ENCODE measurements at places on chromosomes 11 and 22.

DNA sequence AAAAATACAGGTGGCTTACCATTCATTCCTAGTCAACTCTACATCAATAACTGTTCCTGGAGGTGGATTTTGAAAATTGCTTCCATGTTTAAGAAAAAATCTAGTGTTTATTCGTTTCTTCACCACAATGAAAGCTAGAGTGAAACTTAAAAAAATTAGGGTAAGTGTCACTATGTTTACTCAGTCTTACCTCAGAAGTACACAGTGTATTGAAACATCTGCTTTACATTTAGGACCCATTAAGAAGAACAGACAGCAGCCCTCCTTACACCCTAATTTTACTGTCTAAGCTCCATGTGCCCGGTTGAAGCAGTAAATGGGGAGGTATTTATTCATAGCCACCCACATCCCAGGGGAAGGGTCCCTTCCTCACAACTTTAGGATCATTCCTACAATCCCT lies 51.4 kb downstream of the PIWIL3 start:
- no peak for DNase-seq

GRCh38 chr11:11937957-11938356 lies 70.5 kb downstream of the DKK3 start:
- no peak for DNase-seq

DNA sequence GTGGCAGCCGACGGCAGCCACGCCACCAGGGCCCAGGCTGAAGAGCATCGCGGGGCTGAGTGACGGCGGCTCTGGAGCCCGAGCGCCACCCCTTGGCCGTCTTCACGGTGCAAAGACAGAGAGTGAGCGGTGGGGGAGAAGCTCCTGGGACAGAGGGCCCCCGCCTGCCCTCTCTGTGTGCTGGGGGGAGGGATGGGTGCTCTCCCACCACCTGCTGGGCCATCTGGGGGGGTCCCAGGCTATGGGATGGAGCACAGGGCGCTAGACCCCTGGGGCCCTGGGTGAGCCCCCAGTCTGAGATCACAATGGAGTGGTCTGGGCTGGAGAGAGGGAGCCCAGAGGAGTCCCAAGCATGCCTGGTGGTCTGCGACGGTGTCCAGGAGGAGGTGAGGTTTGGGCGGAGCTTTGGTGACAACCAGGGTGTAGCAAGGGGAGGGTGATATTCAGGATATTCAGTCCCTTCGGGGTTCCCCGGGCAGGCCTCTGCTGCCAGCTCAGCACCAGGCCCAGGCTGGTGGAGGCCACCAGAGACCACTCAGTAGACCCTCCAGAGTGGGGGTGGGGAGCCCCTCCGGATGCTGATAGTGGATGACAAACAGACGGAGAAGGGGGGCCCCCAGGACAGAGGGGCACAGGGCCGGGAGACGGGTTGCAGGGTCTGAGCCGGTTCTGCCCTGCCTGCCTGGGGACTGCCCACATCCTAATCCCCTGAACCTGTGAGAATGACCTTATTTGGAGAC lies 78.1 kb upstream of the PRR5 start:
- no peak for DNase-seq

DNA sequence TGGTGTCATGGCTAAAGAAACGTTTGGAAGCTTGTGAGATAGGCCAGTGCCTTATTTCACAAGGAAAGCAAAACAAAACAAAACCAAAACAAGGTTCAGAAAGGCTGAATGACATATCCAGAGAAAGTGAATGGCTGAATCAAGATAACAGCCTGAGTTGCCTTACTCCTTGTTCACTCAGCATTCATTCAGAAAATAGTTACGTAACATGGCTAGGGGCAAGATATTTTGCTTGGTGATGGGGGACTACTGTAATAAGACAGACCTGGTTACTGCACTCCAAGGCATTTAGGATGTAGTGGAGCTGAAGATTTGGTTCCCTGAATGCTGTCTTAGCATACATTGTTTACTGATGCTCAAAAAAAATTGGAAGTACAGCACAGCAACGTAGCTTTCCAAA lies 47.7 kb downstream of the C11orf91 start:
- no peak for DNase-seq

DNA sequence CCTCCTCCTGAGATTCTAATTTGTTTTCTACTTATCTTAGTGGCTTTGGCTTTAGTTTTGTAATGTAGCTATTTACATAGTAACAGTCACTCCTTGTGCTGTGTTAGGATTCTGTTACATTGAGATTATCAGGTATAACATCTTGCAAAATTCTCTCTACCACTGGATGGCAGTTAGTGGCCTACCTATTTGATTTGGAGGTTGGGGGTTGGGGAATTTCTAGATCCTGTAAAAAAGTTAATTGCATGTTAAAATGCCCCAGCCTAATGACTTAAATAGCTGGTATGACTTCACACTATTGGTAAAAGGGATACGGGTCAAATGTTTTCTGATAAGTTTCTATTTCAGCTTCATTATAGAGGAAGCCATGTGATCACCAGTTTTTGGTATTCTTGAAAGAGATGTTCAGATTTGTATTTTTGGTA lies 2.8 kb downstream of the GRK3 start:
- DNase-seq, result no peak

GRCh38 chr11:44862558-44863101 lies 88.1 kb downstream of the TP53I11 start:
- DNase-seq, result no peak

DNA sequence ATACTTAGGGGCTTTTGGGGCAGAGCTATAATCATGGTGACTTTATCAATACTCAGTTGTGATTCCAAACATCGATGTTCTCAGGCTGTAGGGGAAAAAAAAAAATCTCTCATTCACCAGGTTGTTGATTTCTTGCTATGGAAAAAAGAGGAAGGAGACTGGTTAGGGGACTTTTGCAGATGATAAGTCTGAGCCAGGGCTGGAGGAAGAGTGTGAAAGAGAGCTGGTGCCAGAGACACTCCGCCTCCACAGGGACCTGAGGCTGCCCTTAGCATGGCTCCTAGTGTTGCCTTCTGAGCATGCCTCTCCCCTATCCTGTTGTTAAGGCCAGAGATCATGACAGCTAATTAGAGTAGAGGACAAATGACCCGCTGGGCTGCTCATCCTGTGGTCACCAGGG lies 16.9 kb downstream of the UPB1 start:
- no peak for DNase-seq

- DNase-seq, result no peak
Measured at GRCh38 chr11:9773524-9773923, 109.6 kb downstream of the SWAP70 start.

DNA sequence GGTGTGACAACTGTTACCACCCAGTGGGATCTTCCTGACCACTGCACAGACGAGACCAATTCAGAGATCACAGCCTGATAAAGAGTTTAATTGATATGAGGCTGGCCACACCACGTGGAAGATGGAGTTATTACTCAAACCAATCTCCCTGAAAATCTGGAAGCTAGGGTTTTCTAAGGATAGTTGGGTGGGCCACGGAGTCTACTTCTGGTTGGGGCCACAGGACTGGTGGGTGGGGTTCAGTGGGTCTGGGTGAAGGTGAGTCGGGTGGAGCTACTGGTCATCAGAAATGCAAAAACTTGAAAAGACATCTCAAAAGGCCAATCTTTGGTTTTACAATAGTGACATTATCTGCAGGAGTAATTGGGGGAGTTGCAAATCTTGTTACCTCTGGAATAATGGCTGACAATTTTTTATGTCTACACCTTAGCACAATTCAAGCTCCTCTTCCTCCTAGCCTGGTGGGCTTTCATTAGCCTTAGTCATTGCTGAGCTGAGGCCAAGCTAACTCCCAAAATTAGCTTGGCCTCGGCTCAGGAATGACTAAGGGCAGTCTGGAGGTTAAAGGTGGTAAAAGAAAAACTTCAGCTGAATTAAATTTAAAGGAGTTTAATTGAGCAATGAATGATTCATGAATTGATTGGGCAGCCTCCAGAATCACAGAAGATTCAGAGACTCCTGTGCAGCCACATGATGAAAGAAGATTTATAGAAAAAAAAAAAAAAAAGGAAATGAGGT lies 13.1 kb downstream of the C11orf96 start:
- peak; percentile 54 for DNase-seq

- DNase-seq, result peak; percentile 28
Measured at GRCh38 chr22:23849009-23850006, 8.4 kb upstream of the SLC2A11 start.

GRCh38 chr11:37088573-37088910 lies 490.5 kb upstream of the RAG2 start:
- no peak for DNase-seq

GRCh38 chr22:47088480-47089158 lies 326.2 kb downstream of the TBC1D22A start:
- DNase-seq, result no peak

DNA sequence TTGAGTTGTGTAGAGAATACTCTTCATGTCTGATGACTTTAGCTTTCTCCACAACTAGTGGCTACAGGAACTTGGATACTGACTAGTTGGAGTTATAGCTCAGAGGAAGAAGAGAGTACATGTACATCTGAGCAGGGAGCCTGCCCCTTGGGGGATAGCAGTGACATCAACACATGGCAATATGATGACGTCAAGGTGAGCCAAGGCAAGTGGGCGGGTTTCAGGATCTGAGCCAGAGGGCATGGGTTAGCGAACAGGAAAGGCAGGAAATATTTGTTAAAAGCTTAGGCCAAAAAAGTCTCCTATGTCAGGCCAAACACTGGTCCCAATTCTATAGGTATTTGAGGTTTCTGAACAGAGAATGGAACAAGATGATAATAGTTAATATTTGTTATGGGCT lies 42.0 kb upstream of the HORMAD2 start:
- DNase-seq, result peak; percentile 34

- no peak for DNase-seq
Measured at GRCh38 chr11:93032580-93032979, 63.1 kb downstream of the MTNR1B start.

DNA sequence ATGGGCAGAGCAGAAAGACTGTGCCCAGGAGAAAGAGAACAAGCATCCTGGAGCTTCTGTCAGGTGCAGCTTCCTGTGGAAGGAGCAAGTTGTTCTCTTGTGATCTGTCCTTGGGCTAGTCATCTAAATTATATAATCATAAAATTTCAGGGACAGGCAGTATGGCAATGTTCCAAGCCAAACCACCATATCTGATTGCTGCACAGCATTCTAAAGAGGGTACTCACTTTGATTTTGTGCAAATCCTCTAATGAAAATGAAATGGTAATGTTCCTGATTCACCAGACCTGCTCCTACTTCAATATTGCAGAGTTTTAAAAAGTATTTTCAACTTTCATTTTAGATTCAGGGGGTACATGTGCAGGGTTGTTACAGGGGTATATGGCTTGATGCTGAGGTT lies at the start of gene PATE2:
Gene PATE2 (minus strand): TSS at position 101 of the 400 bp plus-strand sequence. CDS start 55 bp downstream, at position 46.
- no peak for DNase-seq

GRCh38 chr11:110174645-110175310 lies 81.6 kb downstream of the ZC3H12C start:
- no peak for DNase-seq

DNA sequence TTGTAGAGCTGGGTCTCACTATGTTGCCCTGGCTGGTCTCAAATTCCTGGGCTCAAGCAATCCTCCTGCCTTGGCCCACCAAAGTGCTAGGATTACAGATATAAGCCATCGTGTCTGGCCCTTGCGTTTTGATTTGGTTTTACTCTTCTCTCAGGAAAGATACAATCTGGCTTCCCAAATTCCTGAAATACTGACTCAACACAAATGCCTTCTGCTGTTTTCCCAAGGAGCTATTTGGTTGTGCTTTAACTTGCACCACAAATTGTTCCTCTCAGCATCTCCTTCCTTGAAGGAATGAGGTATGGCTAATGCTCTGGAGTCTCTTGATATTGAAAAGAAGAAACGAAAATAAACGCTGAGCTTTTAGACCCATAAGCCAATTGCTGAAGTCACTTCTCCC lies 110.0 kb upstream of the PAX6 start:
- DNase-seq, result peak; percentile 13

DNA sequence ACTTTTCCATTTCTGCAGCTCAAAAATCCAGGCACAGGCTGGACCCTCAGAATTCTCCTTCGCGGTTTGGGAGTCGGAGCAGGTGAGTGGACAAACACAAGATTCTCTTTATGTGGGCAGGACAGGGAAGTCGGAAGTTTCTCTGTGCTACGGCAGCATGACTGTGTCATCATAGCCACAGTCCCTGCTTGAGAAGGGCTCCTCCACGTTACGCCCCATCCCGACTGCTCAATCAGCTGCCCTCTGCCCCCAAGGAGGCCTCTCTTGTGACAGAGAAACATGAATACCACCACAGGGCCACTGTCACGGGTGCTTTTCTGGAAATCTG lies 89.0 kb upstream of the SHISAL1 start:
- DNase-seq, result no peak

- DNase-seq, result no peak
Measured at GRCh38 chr22:24007253-24008021, 2.2 kb upstream of the GSTT4 start.

DNA sequence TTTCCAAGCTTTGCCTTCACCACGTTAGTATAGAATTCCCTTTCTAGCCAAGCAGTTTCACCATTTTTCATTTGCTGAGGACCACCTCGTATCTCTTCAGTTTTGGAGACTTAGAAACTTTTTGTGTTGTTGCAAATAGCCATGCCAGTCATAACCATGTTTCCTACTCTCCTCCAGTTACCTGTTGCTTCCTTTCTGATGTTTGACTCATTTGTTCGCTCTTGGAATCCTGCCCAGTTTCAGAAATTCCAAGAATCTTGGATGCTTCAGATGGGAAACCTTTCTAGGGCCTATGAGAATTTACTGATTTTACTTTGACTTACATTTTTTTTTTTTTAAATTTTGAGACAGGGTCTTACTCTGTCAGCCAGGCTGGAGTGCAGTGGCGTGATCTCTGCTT lies 65.4 kb downstream of the PPP6R3 start:
- DNase-seq, result peak; percentile 26

DNA sequence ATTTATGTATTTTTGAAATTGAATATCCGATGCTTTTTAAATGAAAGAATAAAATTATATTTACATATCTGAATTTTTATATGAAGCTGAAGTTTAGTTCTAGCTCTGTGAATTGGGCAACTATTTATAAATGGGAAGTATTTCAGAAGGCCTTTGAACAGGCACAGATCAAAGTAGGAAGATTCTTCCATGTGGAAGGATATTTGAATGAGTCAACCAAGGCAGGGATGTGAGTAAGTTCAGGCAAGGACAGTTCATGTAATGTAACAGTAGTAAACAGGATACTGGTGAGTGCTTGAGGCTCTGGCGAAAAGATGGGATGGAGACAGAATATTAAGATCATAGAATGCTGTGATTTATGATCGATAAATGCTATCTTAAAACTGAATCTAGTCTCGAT lies 417.8 kb upstream of the CCDC179 start:
- peak; percentile 58 for DNase-seq

GRCh38 chr11:79076526-79077115 lies 364.2 kb downstream of the TENM4 start:
- peak; percentile 10 for DNase-seq

DNA sequence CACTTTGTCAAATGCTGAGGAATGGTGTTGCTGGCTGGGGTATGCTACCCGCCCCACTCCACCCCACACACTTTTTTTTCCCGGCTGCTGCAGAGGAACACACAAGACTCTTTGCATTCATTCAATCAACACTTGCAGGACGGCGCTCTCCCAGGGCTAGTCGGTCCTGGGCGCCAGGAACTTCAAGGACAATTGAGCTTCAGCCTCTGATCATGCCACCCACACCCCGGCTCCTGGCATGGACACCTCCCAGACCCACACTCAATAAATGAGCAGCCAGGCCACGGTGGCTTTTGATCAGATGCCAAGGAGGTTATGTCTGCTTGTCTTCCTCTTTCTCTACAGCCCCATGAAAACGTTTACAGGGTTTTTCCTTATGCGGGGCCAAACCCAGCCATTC lies 19.8 kb downstream of the TPST2 start:
- DNase-seq, result no peak

Measured in HS-5 (cell line).